ENCODE measurements at places on chromosomes 2 and 18.
A peak's percentile ranks its signal among the peaks of the same experiment; 100 is the strongest.

GRCh38 chr18:59156316-59156715, 16.6 kb downstream of the SEC11C start:
- no peak for DNase-seq

GRCh38 chr2:237872178-237872887, 12.9 kb downstream of the RAMP1 start:
- DNase-seq, result no peak

GRCh38 chr18:6751222-6751621, 21.7 kb downstream of the ARHGAP28 start:
- no peak for DNase-seq

DNA sequence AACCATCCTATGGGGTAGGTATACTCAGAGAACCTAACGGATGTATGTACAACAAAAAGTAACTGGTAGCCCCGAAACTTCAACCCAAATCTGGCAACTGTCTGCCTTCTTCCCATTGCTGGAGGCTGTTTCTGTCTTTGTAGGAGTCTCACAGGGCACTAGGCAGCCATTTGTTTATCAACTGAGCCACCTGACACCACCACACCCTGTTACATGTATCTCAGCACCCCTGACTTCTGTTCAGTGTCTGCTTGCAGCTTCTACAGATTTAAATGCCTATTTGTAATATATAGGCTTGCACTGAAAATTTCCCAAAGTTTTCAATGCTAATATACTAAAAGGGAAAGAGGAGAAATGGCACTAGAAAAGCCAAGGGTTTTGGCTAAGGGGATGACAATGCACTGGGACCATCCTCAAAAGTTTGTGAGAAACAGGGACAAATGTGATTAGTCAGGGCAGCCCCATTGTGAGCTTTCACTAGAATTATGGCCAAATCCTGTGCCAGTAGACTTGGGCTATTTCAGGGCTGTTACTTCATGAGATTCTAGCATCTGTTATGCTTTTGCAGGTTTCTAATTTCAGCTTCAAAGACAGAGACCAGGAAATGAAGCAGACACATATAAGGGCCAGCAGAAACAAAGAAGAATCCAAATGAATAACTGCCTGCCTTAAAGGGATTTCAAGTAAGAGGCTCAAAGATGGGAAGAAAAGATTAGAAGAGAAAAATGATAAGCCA, 103.3 kb downstream of the MYO5B start:
- DNase-seq, result no peak

- DNase-seq, result no peak
These were observed 162.1 kb downstream of the BCL2 start for GRCh38 chr18:63157293-63158011.

DNA sequence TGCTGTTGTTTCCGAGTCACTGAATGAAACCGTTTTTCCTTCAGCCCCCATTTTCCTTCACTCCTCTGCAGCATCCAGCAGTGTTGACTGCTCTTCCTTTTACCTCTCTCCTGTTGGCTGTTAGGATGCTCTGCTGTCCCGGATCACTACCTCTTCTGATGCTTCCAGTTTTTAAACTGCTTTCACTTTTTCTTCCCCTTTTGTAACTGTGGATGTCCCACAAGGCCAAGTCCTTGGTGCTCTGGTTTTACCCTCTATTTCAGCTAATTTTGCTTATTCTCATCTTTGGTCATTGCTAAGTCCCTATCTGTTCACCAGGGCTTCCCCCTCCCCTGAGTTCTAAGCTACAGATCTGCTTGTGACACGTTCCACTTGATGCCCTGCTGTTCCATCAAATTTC, 39.4 kb upstream of the MAP4K3 start:
- DNase-seq, result no peak

- no peak for DNase-seq
These were observed 837.4 kb upstream of the ID2 start for GRCh38 chr2:7844414-7844965.

- DNase-seq, result no peak
These were observed 60.7 kb downstream of the PAX3 start for GRCh38 chr2:222238072-222238471.

GRCh38 chr2:112941753-112942653, 31.0 kb downstream of the IL37 start:
- peak; percentile 22 for DNase-seq

DNA sequence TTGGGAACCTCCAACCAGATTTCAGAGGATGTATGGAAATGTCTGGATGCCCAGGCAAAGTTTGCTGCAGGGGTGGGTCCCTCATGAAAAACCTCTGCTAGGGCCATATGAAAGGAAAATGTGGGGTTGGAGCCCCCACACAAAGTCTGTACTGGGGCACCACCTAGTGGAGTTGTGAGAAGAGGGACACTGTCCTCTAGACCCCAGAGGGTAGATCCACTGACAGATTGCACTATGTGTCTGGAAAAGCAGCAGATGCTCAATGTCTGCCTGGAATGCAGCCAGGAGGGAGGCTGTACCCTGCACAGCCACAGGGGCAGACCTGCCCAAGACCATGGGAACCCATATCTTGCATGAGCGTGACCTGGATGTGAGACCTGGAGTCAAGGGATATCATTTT, 573.7 kb upstream of the NXPH2 start:
- DNase-seq, result no peak

DNA sequence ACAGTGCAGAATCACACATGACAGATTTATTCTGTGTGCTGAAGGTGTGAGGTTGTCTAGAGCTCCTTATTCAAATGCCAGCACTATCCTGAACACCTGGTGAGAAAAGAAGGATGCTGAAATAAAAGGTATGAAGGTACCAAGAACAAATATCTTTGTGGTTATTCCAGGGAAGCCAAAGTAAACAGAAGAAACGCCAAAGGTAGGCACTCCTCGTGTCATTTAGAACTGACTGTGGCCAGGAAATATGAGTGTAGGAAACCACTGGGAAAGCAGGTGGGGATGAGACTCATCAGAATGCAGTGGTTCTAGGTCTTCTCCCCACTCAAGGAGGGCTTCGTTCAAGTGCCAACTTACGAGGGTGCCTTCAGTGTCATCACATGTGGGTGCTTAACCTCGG, 80.8 kb downstream of the KIF5C start:
- no peak for DNase-seq

DNA sequence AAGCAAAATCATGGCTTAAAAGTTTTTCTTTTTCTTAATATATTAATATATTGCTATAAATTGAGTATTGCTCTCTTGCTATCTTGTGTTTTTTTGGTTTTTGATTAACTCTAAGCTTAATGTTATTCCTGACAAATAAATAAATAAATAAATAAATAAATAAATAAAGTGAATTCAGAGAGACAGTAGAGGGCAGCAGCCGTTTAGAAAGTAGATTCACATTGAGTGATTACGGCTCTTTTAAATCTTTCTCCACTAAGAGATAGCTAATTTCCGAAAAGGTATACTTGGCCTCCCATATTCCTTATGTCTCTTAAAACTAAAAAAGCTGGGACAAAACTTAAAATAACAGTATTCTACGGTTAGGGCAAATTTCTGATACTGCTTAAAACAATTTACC, 34.3 kb downstream of the MSH2 start:
- DNase-seq, result no peak

DNA sequence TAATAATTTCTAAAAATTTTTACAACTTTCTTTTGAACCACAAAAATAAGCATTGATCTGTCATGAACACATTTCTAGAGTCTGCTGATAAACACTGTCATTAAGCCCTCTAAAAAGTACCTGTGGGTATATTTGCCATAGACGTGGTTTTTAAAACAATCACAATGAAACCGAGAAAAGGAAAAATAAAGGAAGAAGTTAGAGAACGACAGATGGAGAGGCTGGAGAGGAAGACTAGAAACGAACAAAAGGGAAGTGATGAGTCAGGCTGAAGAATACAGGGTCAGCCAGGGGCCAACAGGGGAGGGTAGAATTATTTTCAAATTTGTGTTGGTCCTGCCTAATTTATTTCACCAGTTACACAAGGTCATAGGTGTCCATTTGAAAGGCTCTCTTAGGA, 62.0 kb downstream of the MYL12B start:
- DNase-seq, result no peak

DNA sequence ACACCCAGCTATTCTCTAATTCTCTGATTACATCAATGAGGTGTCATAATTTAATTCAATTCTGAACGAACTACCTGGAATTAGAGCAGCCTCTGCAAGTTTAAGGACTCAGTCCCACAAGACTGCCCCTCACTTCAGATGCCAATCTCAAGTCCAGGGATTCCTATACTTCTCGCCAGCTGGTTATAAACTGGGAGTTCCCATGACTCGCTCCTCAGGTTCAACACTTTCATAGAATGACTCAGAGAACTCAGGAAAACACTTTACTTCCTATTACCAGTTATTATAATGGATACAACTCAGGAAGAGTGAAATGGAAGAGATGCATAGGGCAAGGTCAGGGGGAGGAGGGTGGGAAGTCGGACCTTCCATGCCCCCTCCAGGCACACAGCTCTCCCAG, 112.3 kb upstream of the ATP5MC3 start:
- no peak for DNase-seq

- peak; percentile 42 for DNase-seq
These were observed 44.1 kb downstream of the TRAPPC12 start for GRCh38 chr2:3423492-3424170.

DNA sequence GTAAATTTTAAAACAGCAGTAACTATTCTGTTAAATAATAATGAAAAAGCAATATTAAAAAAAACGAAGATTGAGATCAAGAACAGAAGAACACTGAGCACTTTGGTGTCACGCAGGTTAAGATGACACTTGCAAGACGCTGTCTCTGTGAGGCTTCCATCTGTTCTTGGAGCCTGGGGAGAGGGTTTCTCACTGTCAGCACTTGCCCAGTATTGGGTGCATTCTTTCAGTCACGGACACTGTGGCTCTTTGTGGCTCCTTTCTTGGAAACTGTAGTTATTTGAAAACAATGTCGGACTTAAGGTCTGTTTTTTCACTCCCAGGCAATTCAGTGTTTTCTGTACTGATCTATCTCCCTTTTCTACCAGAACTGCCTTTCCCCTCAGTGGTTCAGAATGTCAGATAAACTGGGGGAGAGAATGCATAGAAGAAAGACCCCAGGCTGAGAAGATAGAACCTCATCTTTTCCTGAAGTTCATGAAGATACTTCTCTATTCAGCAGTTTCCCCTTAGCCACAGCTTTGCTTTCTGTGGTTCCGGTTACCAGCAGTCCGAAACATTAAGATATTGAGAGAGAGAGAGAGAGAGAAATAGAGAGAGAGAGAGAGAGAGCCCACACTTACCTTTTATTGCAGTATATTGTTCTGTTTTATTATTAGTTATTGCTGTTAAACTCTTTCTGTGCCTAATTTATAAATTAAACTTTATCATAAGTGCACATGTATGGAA, 283.3 kb downstream of the DCDC2C start:
- DNase-seq, result no peak

- DNase-seq, result no peak
These were observed 123.2 kb upstream of the FZD5 start for GRCh38 chr2:207892716-207893402.

- DNase-seq, result no peak
These were observed 16.7 kb upstream of the WIPF1 start for GRCh38 chr2:174614261-174614660.

Data from CD8-positive, alpha-beta T cell (primary cell).